ENCODE measurements at places on chromosomes 11 and 22. TPM values are rescaled to one million over a fixed set of nuclear protein-coding genes. Genes with fewer than 3 reads are reported as not detected.

FUT4 gene
- total RNA-seq, result 3.6 TPM

INPP5J gene
- 0.14 TPM for total RNA-seq

CABP4 gene
- 1.2 TPM for total RNA-seq

CALCA gene
- not detected for total RNA-seq

- peak overlapping the region; percentile 34 for H3K4me3 ChIP-seq
- no peak for DNase-seq
- H3K4me1 ChIP-seq, result peaks cover 48% of the 10 kb centered on the region
- H3K36me3 ChIP-seq, result no peaks in the 10 kb centered on the region
These were observed 100.7 kb downstream of the MAML2 start for GRCh38 chr11:96242191-96242847.

- no peaks in the 10 kb centered on the region for H3K27me3 ChIP-seq
- no peaks in the 10 kb centered on the region for H3K36me3 ChIP-seq
- no peak overlapping the region for H3K4me3 ChIP-seq
- DNase-seq, result no peak
These were observed 18.5 kb upstream of the MPZL2 start for GRCh38 chr11:118282606-118283005.

DNA sequence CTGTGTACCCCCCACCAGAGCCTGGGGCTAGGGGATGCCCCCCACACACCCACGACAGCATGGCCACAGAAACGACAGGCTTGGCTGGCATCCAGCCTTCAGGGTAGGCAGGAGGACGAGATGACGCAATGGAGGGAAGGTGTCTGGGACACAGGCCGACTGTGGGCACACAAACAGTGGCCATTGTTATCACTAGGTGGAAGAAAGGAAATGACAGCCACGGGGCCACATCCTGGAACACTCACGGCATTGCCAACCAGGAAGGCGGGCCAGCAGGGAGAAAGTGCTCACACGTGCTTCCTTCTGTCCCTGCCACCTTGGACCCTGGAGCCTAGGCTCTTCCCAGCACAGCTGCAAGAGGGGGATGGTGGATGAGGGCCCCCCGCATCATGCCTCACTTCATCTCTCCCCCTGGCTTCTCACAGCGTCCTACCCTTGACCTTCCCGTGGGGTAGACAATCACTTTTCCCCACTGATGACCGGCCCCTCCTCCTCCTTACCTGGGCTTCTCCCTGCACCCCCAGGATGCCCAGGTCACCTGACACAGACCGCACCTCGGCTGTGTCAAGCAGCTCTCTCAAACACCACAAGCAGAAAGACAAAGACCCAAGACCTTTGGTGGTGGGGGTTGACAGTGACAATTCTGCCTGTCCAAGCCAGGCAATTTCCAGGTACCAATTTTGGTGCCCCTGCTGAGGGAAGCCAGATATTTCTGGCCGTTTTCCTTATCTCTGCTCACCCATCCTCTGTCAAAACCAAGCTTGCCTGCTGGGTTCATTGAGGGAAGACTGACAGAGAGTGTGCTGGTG is 8.6 kb downstream of the PLA2G6 start:
- peaks cover 6% of the 10 kb centered on the region for H3K36me3 ChIP-seq
- peaks cover 46% of the 10 kb centered on the region for H3K4me1 ChIP-seq
- no peak overlapping the region for H3K4me3 ChIP-seq
- peak; percentile 64 for DNase-seq
- H3K27ac ChIP-seq, result peak overlapping the region; percentile 70
- H3K27me3 ChIP-seq, result no peaks in the 10 kb centered on the region

- H3K27me3 ChIP-seq, result no peaks in the 10 kb centered on the region
- H3K4me3 ChIP-seq, result no peak overlapping the region
- no peaks in the 10 kb centered on the region for H3K36me3 ChIP-seq
These were observed 705.4 kb upstream of the TENM4 start for GRCh38 chr11:80146232-80146631.

Measured in activated CD4-positive, alpha-beta memory T cell treated with anti-CD3 and anti-CD28 coated beads for 36 hours (primary cell).